ENCODE measurements at places on chromosomes 1 and 21.
A peak's percentile ranks its signal among the peaks of the same experiment; 100 is the strongest.

DNA sequence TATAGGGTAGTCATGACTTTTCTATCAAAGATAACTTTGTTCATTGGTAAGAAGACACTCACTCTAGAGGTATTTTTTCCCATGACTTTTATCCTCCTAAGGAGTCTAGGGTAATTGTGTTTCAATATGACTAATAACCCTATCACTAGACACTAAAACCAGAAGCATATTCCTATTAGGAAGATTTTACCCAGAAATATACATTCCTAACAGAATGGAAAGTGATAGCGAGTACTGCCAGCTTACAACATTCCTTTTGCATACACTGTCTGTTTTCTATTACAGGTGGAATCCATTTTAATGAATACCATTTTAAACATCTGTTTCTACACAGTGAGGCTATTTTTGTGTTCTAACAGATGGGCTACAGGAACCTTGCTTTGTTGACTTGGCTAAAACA lies 31.4 kb upstream of the C1orf185 start:
- no peak for DNase-seq

DNA sequence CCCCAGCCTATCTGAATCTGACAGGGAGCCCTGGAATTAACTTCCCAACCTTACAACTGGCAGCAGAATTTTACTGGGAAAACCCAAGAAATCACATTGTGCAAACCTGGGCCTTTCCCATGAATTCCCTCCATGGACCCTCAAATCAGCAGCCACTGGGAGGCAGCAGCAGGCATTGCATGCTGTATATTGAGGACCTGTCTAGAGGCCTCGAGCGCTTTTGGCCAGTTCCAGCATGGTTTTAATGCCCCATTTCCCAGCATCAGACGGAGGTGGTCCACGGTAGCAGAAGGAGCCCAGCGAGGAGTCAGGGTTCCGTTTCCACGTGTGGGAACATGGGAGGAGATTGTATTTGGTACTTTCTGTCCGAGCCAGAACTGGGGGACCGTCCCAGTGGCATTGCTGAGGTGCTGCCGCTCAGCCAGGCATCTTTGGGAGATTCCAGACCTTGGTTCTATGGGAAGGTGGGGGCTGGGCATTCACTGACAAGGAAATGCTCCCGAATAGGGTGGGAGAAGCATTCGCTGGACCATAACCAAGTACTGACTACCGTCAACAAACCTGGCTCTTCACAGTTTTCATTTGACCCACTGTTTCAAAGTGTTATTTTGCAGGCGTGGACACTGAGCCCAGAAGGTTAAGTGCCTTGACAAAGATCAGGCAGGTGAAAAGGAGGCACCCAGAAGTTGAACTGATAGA lies 15.9 kb downstream of the BMP8A start:
- no peak for DNase-seq

GRCh38 chr1:58561633-58562032 lies 15.1 kb upstream of the OMA1 start:
- DNase-seq = no peak

DNA sequence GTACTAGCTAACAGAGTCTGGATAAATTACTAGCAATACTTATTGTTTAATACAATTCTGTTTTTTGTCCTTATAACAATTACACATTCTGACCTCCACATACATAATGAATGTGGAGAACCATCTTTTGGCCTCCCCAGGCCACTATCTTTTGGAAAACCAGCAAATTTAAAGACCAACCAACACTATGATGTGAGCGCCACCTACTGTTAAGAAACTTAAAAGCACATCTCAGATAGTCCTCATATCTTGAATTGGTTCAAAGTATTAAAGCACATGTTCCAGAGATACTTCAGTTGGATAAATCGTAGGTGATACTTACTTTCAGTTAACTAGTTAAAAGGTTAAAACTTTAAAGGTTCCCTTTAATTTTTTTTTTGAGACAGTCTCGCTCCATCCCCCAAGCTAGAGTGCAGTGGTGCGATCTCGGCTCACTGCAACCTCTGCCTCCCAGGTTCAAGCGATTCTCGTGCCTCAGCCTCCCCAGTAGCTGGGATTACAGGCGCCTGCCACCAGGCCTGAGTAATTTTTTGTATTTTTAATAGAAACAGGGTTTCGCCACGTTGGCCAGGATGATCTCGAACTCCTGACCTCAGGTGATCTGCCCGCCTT lies 29.3 kb upstream of the USP1 start:
- peak; percentile 30 for DNase-seq

- DNase-seq = no peak
Observed at GRCh38 chr1:6423321-6423999, 1.1 kb upstream of the ESPN start.

DNA sequence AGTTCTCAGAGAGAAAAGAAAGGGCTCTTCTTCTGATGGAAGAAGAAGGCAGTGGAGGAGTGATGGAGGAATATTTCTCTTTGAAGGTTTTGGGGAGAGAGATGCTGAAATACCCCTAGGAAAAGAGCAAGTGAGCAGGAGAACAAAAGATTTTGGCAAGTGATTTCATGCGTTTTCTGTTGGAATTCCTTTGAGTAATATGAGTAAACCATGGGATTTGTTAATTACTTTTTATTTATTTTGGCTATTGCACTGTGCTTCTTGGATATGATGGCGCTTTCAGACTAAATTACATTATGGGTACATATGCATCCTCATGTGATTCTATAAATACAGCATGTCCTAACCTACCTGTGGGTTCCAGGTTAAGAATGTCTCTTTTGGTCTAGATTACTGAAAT lies 210.1 kb upstream of the PTGFR start:
- no peak for DNase-seq

- DNase-seq = no peak
Observed at GRCh38 chr1:248174521-248174920, at the start of gene OR2M2. OR2M2 (plus strand) TSS chr1:248174821; CDS start chr1:248179986, 5,165 bp downstream.

DNA sequence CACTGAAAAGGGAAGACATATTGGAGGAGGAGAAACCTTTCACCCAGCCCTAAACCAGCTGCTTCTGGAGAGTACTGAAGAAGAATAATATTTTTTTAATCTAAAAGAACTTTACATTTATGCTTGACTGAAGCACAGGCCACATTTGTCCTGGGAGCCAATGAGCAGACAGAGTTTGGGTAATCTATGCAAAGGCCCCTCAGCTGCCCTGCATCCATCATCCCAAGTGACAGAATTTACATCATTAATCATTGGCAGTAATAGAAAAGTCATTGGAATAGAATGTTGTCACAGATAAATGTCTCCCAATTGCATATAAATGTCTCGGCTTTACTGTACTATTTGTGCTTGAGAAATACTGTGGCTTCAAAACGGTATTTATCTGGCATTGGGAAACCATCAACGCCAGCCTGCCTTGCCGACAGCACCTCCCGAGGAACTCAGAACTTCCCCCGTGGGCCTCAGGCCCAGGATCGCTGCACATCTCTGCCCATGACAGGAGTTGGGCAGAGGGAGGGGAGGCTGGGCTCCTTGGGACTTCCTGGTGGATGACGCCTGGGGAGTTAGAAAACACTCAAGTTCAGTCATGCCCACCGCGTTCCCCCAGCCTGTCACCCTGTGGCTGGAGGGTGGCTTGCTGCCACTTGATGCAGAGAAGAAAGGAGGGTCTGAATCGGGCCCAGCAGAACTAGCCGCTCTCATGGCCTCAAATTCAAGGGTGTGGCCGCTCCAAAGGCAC lies 133.1 kb downstream of the CAMTA1 start:
- no peak for DNase-seq

- no peak for DNase-seq
Observed at GRCh38 chr1:195096051-195096521, 1512.2 kb downstream of the KCNT2 start.

- DNase-seq = no peak
Observed at GRCh38 chr1:84502927-84503326, 3.3 kb upstream of the SPATA1 start.

DNA sequence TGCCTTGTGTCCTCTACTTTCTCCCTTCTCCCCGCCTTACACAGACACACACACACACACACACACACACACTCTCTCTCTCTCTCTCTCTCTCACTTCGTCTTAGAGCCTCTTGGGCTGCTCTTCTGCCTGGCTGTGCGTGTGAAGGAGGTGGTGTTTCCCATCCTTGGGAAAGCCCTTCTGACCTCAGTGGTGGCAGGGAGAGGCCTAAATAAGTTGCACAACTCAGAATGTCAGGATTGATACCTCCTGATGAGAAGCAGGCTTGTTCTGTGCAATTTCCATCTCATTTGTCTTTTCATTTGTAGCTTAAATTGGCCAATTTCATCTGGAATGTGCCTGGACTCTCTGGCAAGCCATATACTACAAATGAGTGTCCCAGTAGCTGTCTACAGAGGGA lies 25.0 kb downstream of the LRRN2 start:
- no peak for DNase-seq

DNA sequence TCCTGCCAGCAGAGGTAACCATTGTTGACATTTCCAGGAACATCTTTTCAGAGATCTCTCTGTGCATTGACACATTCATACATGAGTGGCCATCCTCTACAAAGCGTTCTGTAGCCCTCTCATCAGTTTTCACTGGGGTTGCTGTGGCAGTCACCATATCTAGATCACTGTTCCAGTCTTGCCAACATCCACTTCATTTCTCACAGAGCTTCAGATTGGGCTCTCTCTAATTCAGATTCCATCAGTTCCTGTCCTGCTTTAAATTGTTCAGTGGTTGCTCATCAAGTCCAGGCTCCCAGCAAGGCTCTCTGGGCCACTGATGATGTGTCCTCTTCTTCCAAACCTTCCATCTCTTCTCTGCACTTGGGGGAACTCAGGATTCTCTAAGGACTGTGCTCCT lies 173.7 kb downstream of the KCNJ6 start:
- DNase-seq = no peak

- DNase-seq = no peak
Observed at GRCh38 chr1:8059161-8059622, 33.1 kb upstream of the ERRFI1 start.

- DNase-seq = no peak
Observed at GRCh38 chr1:32855861-32856617, 14.7 kb downstream of the FNDC5 start.

GRCh38 chr1:117644696-117645311 lies 39.0 kb downstream of the TENT5C start:
- peak; percentile 62 for DNase-seq

DNA sequence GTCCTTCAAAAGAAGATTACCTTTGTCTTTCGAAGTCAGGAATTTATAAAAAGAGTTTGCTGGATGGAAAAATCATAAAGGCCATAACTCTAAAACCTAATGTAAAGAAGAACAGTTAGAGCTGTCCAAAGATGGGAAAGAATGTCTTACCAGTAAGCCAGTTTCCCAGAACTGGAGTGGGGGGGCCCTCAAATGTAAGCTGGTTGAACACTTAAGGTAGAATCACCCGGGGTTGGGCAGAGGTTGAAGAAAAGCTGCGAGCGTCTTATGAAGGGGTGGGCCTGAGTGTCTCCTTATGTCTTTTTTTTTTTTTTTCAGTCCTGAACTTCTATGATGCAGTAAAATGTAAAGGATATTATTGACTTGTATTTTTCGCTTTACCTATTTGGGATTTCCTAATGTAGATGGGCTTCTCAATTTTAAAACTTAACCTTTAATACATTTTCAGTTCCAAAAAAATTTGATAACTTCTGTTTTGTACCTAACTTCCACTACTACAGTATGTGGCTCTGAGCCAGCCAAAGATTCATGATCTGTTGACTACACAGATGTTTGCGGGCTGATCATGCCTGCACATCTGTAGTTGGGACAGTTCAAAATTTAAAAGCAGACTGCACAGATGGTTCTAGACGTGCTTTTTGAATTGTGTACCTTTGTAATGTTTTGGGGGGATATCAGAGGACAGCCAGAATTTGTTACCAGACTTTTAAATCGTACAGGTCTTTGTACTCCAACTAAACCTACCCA lies 43.6 kb downstream of the NFYC start:
- DNase-seq = no peak

DNA sequence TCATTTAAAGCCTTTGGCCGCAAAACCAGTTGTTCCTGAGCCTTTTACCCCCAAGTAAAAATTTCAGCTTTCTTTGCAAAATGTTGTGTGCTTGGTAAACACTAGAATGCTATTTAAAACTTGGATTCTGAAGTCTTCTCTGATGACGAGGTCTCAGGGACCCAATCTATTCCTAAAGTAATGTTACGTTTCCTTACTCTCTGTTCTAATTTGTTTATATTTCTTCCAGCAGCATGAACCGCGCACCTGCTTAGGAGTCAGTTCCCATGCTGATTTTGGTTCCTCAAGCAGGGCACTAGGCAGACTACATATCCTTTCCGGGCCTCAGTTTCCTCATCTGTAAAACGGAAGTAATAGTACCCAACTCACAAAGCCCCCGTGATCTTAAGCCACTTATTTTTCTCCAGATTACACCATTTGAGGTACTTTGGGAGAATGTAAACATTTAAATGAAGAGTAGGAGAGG lies 969 bp upstream of the ALDH4A1 start:
- DNase-seq = no peak

DNA sequence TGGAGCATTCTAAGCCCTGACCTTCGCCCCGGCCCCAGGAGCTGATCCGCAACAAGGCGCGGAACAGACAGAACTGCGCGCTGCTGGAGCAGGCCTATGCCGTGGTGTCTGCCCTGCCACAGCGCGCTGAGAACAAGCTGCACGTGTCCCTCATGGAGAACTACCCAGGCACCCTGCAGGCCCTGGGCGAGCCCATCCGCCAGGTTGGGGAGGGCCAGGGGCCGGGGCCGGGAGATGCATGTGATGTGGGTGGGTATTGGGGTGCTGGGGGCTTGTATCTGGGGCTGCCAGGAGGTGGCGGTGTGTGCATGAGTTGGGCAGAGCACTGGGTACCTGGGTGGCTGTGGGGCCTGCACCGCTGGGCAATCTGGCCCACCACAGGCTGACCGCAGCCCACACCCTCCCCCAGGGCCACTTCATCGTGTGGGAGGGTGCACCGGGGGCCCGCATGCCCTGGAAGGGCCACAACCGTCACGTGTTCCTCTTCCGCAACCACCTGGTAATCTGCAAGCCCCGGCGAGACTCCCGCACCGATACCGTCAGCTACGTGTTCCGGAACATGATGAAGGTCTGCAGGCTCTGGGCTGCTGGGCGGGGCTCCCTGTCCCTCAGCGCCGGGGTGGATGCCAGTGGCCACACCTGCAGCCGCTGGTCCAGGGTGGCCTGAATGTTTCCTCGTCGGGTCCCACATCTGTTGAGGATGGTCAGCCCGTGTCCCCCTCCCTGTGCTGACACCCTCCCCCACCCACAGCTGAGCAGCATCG lies 65.8 kb downstream of the TRIM11 start:
- DNase-seq = no peak

- peak; percentile 6 for DNase-seq
Observed at GRCh38 chr1:241499910-241500309, 19.6 kb downstream of the FH start.

DNA sequence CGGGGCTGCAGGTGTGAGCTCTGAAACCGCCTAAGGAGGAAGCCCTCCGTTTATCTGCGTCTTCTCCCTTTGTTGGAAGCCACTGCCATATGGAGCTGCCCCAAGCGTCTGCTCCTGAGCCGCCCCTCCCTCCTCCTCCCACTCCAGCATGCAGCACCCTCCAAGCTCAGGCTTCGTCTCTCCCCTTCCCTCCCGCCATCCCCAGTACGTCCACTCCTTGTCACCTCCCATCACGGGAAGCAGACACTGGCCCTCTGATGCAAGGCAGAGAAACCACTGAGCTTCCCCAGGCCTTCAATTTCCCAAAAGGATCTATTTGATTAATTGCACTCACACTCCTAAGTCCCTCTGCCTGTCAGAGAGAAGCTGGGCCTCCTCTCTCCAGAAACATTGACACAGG lies 52.5 kb downstream of the NFASC start:
- no peak for DNase-seq
